ENCODE measurements at places on chromosomes 4 and X.

DNA sequence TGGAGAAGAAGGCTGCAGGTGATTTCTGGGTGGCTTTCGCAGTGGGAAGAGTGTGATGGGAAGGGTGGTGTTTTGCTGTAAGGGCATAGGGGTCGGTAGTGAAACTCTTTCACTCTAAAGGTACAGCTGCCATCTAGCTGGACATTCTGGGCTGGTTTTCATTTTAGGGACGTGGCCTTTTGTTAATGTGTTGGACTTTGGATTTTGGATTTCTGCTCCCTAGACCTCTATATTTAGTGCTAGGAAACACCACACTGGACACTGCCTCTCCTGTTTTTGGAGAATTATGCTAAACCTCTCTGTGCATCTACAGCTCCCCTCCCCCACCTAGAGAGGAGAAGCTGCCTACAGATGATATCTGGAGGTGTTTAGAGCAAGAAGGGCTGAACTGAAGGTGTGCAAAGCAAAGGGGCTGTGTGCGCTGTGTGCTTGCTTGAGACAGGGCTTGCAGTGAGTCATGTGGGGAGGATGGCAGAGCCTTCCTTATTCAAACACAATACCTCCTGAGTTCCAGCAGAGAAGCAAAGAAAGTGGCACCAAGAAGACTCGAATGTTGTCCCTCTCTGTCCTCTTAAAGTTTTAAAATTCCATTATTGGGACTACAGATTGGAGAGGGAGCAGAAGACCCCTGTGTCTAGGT lies 47.9 kb downstream of the STARD8 start:
- DNase-seq = no peak

- DNase-seq = no peak
Observed at GRCh38 chrX:39952989-39953388, 144.8 kb downstream of the BCOR start.

DNA sequence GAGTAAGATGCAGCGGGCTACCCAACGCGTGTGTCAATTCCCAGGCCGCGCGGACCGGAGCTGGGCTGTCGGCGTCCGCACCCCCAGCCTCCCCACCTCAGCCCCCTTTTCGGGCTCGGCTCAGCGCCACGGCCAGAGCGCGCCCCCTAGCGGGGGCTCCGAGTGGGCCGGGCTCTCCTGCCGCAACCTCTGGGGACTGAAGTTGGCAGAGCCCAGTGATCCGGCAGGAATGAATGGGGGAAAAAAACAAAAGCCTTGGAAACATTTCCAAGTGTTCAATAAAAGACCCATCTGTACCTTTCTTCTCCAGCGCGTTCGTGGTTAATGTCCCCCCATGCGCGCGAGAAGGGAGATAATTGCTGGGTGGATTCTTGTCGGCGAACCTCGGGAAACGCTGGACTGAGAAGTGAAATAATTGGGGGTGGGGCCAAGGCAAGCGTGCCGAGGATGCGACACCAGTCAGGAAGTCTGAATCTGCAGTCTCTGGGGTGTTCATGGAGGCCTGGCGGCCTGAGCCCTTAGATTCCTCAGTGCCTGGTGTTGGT lies 5.2 kb upstream of the ARX start:
- DNase-seq = peak; percentile 24

- DNase-seq = no peak
Observed at GRCh38 chrX:152202886-152203285, 64.5 kb upstream of the MAGEA10 start.

GRCh38 chr4:168484626-168485025 lies 4.3 kb upstream of the DDX60L start:
- no peak for DNase-seq

DNA sequence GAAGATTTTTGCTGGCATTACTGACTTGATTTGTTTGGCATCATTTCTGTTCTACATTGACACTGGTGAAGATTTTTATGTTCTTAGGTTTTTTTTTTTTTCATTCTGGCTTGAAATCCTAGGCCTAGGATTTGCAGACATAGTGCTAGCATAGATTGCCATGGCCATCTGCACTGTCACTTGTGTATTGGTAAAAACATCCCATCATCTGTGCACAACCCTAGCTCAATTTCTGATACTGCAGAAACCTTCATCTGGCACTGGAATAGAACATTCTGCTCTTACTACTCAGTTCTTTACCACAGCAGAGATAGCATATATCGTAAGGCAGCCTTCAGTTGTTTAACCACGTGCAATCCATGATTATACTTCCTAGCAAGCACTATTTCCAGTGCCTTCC lies 111.5 kb upstream of the IL15 start:
- no peak for DNase-seq

DNA sequence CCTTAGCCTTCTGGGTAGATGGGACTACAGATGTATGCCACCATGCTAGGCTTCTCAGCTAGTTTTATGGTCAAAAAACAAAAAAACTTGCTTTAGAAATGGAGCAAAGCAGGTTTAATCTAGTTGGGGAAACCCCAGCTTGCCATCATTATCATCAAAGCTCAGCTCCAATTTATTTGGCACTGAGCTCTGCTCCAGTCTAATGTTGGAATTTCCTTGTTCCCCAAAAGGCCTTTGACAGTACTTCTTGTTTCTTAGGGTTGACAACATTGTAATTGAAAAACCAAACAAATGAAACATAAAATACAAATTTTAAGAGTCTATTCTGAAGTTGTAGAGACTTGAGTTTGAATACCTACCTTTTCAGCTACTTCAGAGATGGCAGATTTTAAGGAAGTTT lies 48.0 kb downstream of the MRPL1 start:
- no peak for DNase-seq

DNA sequence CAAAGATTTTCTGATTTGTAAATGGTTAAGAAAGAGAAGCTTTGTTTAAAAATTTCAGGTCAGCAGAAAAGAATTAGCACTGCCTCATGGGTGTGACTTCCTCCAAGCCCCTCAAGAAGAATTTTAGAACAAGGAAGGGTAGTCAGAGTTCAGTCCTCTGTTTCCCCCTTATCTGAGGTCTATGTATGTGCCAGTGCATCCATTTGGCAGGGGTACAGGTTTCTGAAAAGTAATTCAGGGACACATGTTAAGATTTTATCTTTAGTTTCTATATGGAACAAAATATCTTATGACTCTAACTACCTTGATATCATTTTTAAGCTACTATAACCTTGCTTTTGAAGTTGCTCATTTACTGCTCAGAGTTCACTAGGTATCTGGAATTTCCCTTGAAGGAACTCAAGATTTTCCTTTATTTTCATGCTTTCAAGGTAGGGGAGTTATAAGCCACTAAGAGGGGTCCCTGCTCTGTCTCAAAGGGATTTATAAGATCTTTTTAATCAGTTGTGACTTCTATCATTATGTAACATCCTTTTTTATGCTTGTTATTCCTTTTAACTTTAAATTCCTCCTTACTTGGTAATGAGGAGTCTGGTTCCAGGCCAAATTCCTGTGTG lies 24.4 kb upstream of the PLK4 start:
- no peak for DNase-seq

DNA sequence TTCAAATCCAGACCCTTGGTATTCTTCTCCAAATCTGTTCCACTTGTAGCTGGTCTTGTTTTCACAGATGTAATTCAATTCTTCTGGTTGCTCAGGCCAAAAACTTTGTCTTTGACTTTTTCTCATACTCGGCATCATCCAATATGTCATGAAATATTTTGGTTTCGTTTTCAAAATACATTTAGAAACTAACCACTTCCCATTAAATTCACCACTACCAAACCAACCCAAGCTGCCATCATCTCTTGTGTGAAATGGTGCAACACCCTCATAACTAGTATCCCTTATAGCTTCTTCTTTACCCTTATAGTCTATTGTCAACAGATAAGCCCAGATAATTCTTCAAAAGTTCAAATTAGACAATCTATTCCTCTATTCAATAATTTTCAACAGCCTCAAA lies 192.1 kb downstream of the PRR32 start:
- no peak for DNase-seq

DNA sequence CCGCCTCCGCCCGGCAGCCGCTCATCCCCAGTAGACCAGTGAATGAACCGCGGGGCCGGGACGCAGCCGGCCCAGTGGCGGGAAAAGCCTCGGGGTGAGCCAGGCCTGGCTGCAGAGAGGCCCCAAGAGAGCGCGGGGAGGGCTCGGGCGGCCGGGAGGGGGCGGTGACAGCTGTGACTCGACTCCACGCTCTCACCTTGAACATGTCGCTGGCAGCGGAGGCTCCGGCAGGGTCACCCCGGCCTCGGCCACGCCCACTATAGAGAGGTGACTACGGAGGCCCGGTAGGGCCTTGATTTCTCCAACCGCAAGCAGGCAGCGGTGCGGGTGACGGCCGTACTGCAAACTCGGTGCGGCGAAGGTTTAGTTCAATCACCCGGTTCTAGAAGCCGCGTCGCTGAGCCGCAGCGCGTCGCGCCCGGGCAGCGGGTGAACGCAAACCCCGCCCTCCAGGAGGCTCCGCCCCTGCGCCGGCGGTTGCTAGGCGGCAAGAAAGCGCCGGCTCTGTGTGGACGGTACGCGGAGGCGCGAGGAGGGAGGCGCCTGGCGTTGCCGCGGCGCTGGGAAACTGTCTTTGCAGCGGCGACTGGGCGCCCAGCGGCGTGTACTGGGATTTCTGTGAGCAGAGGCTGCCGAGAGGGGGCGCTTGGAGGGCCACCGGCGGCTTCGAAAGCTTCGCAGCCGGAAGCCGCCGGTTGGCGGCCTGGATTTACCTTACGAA lies at the start of the genes APOO and CXorf58:
Gene APOO (minus strand): TSS at position 441 of the 721 bp plus-strand sequence. CDS start 236 bp downstream, at position 205.
Gene CXorf58 (plus strand): TSS at position 509 of the 721 bp plus-strand sequence. CDS start 2,297 bp downstream, outside the sequence.
- DNase-seq = peak; percentile 90

GRCh38 chr4:10965196-10965595 lies 280.6 kb upstream of the CLNK start:
- DNase-seq = no peak

DNA sequence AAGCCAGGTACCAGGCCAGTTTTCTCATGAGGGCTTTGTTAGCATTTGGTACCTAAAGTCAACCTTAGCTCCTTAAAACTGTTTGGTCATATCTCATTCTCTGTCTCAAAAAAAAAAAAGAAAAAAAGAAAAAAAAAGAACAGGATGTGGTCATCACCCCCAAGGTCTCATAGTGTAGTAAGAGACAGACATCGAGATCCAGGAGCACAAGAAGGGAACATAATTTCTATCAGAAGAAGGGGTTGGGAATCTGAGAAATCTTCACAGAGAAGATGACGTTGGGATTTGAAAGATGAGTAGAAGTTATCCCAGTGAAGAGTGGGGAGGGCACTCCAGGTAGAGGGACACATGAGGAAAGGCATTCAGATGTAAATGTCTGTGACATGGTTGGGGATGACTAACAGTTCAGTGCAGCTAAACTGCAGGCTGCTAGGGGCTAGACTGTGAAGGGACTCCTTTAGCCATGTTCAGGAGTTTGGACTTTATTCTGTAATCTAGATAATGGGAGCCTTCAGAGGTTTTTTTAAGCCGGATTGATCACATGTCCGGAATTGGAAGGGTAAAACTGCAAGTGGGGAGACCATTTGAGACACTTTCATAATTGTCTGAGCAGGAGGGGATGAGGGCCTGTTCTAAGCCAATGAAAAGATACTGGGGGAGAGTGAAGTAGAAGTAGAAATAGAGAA lies 26.9 kb upstream of the GJB1 start:
- no peak for DNase-seq

- DNase-seq = peak; percentile 21
Observed at GRCh38 chrX:151488677-151489076, 74.8 kb upstream of the PASD1 start.

- no peak for DNase-seq
Observed at GRCh38 chr4:76153356-76153755, 5.2 kb upstream of the NUP54 start.

DNA sequence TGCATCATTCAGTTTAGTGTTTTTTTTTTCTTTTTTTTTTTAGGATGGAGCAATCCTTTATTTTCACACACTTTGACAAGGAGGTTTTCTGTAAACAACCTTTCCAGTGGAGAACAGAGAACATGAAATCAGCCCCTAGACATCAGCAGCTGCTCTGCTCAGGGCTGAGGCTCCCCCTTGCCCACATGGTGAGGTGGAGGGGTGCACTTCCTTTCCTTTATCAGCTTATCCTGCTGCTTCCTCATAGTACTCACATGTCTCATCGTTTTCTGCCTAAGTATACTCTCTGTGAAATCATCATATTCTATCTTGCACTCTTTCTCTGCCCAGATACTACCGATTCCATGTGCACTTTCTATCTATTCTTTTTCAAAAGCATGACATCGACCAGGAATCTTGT lies 47.6 kb upstream of the PRSS12 start:
- DNase-seq = no peak

DNA sequence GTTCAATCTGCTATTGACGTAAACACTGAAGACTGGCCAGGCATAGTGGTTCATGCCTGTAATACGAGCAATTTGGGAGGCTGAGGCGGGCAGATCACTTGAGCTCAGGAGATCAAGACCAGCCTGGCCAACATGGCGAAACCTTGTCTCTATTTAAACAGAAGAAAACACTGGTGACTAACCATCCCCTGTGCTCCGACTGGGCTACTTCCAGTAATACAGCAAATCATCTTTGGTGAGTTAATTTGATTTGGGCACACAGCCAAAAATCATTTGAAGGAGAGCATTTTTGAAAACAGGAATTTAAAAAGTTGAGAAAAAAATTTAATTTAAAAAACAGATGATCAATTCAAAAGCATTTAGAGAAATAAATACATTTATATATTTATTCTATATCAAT lies 52.0 kb downstream of the SEC24D start:
- DNase-seq = no peak

DNA sequence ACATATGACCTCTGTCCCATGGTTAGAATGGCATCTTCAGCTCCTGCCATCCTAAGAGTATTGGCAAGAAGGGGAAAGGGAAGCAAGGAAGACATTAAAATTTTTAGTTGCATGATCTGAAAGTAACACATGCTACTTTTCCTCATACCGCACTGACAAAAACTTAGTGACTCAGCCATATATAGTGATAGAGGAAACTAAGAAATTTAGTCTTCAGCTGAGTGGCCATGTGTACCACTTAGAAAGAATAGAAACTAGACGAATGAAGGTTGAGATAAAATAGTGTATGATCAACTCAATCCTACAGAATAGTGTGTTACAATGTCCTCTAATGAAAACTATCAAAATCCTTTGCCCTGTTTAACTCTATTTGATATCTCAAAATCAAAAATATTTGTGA lies 164.1 kb downstream of the PPP3CA start:
- no peak for DNase-seq

DNA sequence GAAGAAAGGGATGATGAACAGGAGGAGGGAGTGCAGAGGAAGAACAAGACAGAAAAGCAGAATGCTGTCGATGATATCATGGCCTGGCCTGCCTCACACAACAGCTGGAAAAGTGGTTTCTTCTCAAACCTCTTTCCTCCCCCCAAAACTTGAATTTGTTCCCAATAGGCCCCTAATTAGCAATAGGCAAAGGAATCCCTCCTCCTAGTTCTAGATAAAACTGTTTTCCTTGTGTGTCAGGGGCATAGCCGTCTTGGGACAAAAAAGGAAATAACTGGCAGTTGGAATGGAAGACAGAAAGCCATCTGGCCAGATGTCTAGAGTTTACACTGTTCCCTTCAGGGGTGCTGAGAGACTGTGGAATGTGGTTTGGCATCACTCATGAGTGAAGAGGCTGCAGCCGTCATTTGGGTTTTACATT lies 177.8 kb upstream of the C1QTNF7 start:
- DNase-seq = no peak

- DNase-seq = no peak
Observed at GRCh38 chr4:150314031-150314430, 235.8 kb downstream of the DCLK2 start.

Measured in SK-N-DZ (cell line).